ENCODE measurements at places on chromosomes 7 and 10.

DNA sequence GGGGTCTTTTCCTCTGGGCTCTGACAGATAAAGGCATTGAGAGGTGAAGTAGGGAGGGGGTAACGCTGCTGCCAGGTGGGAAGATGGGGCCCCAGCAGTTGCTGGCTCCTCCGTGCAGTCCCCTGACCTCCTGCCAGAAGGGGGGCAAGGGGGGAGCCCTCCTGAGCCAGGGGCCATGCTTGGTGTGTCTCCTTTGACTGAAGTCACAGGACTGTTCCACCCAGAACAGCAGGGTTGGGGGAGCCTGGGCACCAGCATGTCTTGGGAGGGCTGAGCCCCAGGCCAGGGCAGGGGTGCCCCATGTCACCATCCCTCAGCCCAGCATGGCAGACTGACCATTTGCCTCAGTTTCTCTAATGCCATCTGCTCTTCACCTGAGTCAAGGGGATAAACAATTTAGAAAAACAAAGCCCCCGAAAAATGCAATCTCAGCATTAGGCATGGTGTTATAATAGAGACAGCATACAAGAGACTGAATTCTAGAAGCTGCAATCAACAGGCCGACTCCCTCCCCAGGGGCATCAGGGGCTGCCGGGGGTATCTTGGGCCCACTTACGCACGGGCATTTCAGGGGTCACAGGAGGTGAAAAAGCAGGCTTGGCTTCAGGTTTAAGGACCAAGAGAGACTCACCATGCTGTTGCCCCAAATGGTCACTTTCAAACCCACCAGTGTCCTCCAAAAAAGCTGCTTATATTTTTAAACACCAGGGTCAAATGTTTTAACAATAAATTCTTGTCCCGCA lies 108.6 kb upstream of the GPR26 start:
- DNase-seq: no peak

DNA sequence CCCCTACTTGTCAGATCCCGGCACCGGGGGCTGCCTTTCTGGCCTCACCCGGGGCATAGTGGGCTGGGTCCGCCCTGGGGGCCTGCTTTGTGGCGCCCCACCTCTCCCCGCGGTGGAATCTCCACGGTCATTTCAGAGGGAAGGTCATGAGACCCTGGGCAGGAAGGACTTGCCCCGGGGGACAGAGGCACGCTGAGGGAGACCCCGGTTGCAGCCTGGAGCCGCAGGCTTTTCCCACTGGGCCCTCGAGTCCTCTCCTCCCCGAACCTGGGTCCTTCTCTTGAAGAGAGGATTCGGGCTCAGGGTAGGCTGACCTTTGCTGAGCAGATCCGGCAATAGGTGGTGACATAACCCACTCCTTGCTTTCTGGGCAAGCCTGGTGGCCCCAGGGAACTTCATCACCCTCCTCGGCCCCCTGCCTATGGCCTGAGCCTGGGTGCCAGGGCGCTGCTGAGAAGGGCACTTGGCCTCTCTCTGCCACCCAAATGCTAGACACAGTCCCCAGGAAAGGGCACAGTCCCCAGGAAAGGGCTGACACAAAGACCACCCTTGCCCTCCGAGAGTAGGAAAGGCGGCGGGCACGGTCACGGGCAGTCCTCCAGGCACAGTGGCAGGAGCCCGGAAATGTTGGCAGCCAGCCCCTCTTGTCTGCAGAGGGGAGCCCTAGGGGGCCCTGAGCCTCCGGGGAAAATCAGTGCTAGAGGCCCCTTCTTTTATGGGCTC lies 36.2 kb downstream of the FKBP6 start:
- no peak for DNase-seq

- DNase-seq: no peak
Measured at GRCh38 chr7:117047496-117047895, 94.2 kb downstream of the ST7 start.

DNA sequence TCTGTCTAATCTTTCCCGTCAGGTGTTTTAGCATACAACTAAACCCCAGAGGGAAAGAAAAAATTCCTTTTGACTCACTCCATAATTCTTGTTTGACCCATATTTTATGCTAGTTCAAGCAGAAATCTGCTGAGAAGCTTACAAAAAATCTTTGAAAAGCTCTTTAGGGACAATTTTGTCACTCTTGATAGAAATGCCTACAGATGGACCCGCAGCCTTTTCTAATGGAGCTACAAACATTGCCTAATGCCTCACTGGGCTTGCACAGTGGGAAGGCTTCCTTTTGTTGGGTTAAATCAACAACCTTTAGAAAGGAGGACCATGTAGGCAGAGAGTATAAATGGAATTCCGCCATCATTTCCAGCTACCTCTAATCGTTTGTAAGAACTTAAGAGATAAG lies 344.5 kb downstream of the PCLO start:
- no peak for DNase-seq

GRCh38 chr10:3162533-3162932 lies 10.0 kb downstream of the PITRM1 start:
- DNase-seq: no peak

All from germinal center (tissue), 1 donor.